ENCODE measurements at places on chromosomes 7 and 10.

DNA sequence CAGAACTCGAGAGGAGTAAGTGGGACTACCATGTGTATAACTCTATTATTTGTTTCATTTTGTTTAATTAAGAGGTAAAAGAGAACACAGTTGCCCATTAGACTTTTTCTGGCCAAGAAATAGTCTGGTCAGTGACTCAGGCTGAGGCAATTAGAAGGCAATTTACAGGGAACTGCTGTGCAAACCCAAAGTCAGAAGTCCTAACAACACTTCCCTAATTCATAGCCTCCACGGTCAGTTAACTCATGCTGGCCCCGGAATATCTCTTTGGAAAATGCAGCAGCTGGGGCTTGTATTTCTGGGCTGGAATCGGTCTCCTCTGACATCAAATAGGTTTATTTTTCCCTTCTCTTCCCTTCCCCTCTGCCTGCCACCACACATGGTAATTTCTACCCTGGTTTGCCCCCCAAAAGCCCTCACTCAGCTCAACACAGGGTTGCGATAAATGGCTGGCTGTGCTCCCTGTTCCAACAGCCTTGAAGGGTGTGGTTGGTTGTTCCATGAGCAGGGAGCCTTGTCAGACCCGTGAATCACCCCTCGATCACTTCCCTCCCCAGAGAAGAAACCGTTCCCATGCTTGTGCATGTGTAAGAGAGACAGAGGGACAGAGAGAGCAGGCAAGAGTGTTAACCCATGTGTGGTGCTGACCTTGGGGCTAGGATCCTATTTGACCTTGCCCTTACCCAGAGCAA lies 5.3 kb downstream of the SH3PXD2A start:
- DNase-seq: peak; percentile 98

DNA sequence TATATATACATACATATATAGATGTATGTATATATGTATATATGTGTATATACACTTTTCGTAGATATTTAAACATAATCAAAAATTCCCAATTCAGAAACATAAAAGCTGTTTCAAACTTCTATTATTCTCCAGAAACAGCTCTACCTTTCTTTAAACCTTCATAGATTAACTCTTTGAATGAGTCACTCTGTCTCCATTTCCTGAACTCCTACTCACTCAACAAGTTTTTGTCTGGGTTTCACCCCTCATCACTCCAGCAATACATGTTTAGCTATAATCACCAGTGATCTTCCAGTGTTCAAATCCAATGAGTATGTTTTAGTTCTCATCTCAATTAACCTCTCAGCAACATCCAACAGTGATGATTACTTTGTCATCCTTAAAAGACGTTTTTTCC lies 9.6 kb downstream of the DGKB start:
- DNase-seq: no peak

GRCh38 chr10:97365761-97366351 lies 31.3 kb upstream of the FRAT2 start:
- DNase-seq: no peak

DNA sequence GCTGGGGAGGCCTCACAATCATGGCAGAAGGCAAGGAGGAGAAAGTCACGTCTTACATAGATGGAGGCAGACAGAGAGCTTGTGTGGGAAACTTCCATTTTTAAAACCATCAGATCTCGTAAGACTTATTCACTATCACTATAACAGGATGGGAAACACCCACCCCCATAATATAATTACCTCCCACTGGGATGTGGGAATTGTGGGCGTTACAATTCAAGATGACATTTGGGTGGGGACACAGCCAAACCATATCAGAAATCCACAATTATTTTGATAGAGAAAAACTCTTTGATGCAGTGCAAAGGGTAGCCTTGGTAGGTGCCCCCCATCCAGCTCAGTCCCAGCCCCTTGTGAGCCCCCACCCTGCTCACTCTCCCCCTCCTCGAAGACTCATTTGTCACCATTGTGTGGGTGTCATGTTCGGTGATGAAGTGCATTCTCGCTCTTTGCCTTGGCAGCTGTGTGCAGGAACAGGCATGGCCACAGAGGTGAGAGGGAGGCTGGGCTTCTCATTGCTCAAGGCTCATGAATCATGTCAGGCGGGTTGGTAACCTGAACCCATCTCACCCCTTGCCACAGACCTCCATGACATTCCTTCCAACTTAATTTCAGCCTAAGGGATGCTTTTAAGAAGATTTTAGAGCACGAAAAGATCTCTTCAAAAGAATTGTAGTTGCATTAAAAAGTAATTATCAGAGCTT lies 75.9 kb downstream of the BUB3 start:
- peak; percentile 12 for DNase-seq

- DNase-seq: no peak
Measured at GRCh38 chr10:42645103-42645502, 6.7 kb upstream of the ZNF33B start.

DNA sequence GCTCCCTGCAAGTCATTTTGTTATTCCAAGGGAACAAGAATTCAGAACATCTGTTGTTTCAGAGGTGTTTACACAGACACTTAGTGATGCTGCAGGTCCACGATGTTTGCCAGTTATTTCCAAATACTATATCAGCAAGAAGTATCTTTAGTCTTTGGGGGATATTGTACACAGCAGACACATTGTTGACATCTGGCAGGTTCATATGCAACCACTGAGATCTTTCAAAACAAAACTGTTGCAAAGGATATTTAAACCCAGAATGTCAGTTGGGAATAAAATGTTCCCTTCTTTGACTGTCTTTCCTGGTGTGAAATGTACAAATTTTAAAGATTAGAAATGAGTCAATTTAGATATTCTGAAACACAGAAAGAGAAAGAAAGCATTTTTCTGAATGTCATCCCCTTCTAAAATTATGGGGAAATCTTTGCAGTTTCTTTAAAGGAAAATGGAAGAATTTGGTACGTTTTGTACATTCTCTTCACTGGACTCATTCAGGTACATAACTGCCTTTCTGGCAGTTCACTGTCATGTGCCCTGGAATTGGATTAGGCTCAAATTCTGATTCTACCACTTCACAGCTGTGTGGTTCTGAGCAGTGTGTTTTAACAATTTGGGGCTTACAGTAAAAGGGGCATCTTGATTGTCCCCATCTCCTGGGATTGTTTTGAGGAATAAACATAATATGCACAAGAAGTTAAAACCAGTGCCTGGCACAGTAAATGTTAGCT lies 40.3 kb upstream of the CELF2 start:
- peak; percentile 59 for DNase-seq

GRCh38 chr10:48682265-48682664 lies 2.4 kb upstream of the WDFY4 start:
- no peak for DNase-seq

DNA sequence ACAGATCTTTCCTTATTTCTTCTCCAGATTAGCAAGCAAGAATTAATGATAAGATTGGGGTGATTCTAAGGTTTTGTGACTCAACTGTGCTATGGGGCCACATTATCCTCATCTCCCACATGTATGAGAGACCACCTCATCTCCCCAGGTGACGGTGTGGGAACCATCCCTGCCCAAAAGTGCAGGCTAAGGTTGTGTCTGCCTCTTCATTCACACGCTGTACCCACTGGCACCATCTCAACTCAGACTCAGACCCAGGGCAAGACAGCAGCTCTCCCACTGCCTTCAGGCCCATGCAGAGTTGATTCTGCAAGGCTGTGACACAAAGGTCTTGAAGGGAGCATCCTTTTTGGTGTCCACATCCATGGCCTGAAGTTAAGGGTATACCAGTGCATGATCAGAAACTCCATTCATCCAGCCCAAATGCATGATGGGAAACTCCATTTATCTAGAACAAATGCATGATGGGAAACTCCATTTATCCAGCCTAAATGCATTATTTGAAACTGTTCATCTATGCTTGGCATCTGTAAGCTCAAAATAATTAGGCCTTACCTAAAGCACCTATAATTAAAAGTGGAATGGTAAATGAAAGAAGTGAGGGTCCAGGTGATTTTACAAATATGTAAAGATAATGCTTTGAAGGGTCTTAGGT lies 99.4 kb downstream of the TCERG1L start:
- no peak for DNase-seq

GRCh38 chr7:142482891-142483658 lies 225.2 kb upstream of the PRSS58 start:
- DNase-seq: peak; percentile 61

DNA sequence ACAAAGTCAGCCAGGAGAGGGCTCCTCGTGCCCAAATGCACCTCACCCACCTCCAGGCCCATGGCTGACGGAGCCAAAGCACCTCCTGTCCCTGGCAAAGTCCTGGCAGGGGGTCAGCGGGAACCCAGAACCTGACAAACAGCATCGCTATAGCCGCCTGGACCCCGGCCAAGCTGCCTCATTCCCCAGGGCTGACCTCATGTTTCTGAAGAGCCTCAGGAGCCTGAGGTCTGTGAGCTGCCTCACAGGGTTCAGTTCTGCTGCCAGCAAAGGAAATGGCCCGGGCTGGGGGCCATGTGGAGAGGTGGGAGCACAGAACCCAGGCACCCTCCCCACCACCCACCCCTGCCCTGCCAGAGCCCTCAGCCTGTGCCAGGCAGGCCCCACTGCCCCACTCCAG lies 4.2 kb upstream of the NANOS1 start:
- DNase-seq: peak; percentile 78

GRCh38 chr7:66464059-66464458 lies 164.6 kb upstream of the KCTD7 start:
- no peak for DNase-seq

DNA sequence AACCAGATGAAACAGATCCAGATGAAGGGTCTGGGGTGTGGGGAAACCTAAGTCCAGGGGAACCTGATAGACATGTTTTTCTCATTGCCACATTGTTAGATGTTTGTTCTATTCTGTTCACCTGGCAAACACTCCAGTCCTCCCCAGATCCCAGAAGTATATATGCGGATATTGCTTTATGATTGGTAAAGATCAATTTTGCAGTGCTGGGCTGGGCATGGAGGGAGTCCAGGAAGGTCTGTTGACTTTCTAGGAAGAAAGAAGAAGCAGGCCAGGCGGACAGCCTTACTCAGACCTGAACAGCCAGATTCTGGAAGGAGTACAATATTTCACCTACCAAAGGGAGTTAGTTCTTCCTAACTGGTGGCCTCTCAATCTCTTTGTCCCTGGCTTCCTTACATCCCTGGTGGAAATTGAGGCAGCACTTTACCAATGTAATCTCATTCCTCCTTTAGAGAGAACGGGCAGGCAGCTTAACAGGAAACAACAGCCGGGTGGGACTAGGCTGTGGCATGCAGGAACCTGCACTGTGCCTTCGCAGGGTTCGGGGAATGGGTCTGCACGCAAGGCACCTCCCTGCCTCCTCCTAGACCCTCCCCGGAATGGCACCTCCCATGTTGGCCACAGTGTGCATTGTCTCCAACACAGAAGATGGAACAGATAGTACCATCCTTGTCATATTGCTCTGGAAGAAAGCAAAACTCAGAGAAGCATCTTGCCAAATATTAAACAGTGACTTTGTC lies 930 bp downstream of the GIMAP6 start:
- DNase-seq: no peak
